CD8-positive, alpha-beta memory T cell (primary cell): ENCODE measurements at places on chromosomes 12 and 14. TPM values are rescaled to one million over a fixed set of nuclear protein-coding genes. Genes with fewer than 3 reads are reported as not detected.

- H3K4me3 ChIP-seq = no peak overlapping the region
- no peaks in the 10 kb centered on the region for H3K27me3 ChIP-seq
- H3K27ac ChIP-seq = no peak overlapping the region
- H3K4me1 ChIP-seq = no peaks in the 10 kb centered on the region
- H3K36me3 ChIP-seq = no peaks in the 10 kb centered on the region
- DNase-seq = no peak
These were observed 122.8 kb downstream of the VRK1 start for GRCh38 chr14:96920023-96920422.

The RIMKLB gene
- total RNA-seq = 7.9 TPM

DNA sequence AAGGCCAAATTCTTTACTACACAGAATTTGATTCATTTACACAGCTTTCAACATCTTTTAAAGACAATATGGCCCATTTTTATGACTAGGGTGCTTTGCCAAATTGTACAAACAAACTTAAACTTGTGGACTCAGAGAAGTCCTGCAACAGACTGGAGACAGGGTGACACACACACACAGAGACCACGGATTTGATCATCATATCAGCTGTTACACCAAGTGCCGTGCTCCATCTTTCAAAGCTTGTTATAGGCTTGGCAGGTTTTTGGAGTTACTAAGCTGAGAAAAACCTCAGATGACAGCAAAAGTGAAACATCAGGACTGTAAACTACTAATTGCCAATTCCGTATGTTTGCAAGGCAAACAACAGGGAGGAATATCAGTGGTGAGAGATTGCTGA lies 811.7 kb downstream of the GALC start:
- H3K4me1 ChIP-seq = no peaks in the 10 kb centered on the region
- no peak overlapping the region for H3K4me3 ChIP-seq
- no peaks in the 10 kb centered on the region for H3K36me3 ChIP-seq

- DNase-seq = no peak
- no peak overlapping the region for H3K4me3 ChIP-seq
- no peaks in the 10 kb centered on the region for H3K36me3 ChIP-seq
These were observed 14.9 kb downstream of the FOXA1 start for GRCh38 chr14:37580146-37580545.

DNA sequence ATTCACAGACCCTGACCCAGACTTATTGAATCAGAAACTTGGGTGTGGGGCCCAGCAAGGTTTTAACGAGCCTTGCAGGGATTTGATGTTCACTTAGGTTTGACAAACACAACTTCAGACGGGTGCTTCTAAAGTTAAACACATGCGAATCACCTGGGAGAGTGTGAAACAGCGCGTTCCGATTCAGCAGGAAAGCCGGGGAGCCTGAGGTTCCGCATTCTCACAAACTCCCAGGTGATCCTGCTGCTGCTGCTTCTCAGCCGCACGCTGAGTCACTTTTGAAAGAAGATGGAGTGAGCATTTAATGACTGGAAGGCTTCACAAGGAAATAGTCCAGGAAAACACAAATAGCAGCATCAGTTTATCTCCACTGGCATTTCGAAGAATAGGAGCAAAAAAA lies 44.2 kb upstream of the DDX11 start:
- no peak overlapping the region for H3K4me3 ChIP-seq
- H3K36me3 ChIP-seq = no peaks in the 10 kb centered on the region
- no peak for DNase-seq
- H3K4me1 ChIP-seq = no peaks in the 10 kb centered on the region
- H3K27me3 ChIP-seq = no peaks in the 10 kb centered on the region
- H3K27ac ChIP-seq = no peak overlapping the region

GRCh38 chr12:100268835-100269564 lies 2.0 kb downstream of the SCYL2 start:
- no peak for DNase-seq
- peaks cover 45% of the 10 kb centered on the region for H3K4me1 ChIP-seq
- no peaks in the 10 kb centered on the region for H3K27me3 ChIP-seq
- H3K4me3 ChIP-seq = no peak overlapping the region
- no peaks in the 10 kb centered on the region for H3K36me3 ChIP-seq

GRCh38 chr12:14454098-14454907 lies 88.8 kb downstream of the ATF7IP start:
- DNase-seq = peak; percentile 29
- no peak overlapping the region for H3K27ac ChIP-seq
- H3K4me3 ChIP-seq = no peak overlapping the region
- H3K36me3 ChIP-seq = peaks cover 40% of the 10 kb centered on the region
- peaks cover 34% of the 10 kb centered on the region for H3K4me1 ChIP-seq

DNA sequence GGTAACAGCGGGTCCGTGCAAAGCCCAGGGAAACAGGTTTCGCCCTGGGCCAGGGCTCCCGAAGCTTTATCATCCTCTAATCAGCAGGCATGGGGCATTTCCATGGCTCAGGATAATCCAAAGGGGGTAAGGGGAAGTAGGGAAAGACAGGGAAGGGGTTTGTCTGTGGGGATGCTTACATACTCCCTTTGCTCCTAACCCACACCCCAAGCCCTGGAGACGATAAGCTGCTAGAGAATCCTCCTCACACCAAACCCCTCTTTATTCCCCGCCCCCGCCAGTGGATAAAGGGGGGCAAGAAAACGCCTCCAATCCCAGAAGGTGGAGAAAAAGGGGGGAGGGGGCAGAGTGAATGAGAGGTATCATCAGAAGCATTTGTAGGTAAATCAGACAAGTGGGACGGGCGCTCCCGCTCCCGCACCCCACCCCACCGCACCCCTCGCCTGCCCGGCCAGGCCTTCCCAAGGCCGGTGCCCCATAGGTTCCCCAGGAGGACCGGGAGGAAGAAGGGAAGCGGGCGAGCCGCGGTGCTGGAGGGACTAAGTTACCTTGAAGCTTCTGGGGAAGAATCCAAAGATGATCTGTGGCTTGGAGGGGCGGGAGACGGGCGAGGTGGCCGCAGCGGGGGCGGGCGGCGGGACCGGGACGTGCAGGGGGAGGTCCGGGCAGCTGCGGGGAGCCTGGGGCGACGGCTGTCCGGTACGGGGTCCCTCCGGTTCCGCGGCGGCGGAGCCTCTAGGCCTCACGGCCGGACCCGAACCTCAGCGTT lies 762 bp downstream of the PPP2R5E start:
- peak overlapping the region; percentile 65 for H3K27ac ChIP-seq
- H3K4me1 ChIP-seq = peaks cover 26% of the 10 kb centered on the region
- no peak for DNase-seq
- no peaks in the 10 kb centered on the region for H3K27me3 ChIP-seq
- H3K4me3 ChIP-seq = peak overlapping the region; percentile 97

DNA sequence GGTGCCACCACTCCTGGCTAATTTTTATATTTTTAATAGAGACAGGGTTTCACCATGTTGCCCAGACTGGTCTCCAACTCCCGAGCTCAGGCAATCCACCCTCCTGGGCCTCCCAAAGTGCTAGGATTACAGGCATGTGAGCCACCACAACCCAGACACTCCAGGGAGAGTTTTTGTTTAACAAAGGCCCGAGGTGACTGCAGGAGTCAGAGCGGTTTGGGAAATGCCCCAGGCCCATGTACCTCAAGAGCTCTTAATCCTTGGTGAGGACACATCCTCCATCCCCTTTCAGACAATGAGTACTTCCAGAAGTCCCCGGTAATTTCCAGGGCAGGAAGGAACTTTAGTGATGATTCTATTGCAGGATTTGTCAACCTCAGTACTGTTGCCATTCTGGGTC lies 176.0 kb downstream of the ESRRB start:
- H3K4me3 ChIP-seq = no peak overlapping the region
- no peak overlapping the region for H3K27ac ChIP-seq
- H3K4me1 ChIP-seq = no peaks in the 10 kb centered on the region
- no peak for DNase-seq

DNA sequence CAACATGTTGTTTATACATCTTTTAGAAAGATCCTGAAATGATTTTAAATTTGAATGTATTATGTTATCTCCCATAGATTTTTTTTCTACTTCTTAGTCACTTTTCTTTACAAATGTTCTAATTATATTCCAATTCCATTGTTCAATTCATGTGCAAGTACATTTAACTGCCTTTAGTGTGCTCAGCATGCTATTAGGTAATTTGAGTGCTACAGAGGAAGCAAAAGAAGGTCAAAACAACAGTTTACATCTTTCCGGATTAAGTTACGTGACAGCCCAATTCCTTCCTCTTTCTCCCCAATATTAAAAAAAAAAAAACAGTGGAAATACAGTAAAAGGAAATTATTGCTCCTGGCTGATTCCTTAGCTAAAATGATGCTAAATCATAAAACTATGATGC lies 98.3 kb downstream of the RTN1 start:
- H3K4me1 ChIP-seq = no peaks in the 10 kb centered on the region
- no peak overlapping the region for H3K4me3 ChIP-seq
- no peak overlapping the region for H3K27ac ChIP-seq
- no peak for DNase-seq
- H3K27me3 ChIP-seq = no peaks in the 10 kb centered on the region
